ENCODE measurements at places on chromosomes 2 and 18.
A peak's percentile ranks its signal among the peaks of the same experiment; 100 is the strongest.

- DNase-seq = peak; percentile 82
These were observed 114.0 kb upstream of the RND3 start for GRCh38 chr2:150601280-150602038.

GRCh38 chr2:224220586-224221255, 181.2 kb downstream of the FAM124B start:
- peak; percentile 43 for DNase-seq

DNA sequence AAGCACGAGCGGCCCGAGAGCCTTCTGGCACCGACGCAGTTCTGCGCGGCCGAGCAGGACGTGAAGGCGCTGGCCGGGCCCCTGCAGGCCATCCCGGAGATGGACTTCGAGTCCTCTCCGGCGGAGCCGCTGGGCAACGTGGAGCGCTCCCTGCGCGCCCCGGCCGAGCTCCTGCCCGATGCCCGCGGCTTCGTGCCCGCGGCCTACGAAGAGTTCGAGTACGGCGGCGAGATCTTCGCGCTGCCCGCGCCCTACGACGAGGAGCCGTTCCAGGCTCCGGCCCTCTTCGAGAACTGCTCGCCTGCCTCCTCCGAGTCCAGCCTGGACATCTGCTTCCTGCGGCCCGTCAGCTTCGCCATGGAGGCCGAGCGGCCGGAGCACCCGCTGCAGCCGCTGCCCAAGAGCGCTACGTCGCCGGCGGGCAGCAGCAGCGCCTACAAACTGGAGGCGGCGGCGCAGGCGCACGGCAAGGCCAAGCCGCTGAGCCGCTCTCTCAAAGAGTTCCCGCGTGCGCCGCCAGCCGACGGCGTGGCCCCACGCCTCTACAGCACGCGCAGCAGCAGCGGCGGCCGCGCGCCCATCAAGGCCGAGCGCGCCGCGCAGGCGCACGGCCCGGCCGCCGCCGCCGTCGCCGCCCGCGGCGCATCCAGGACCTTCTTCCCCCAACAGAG, 70.4 kb downstream of the ARHGEF33 start:
- DNase-seq = peak; percentile 37

- DNase-seq = peak; percentile 91
These were observed 4.6 kb downstream of the SP140 start for GRCh38 chr2:230230087-230230486.

DNA sequence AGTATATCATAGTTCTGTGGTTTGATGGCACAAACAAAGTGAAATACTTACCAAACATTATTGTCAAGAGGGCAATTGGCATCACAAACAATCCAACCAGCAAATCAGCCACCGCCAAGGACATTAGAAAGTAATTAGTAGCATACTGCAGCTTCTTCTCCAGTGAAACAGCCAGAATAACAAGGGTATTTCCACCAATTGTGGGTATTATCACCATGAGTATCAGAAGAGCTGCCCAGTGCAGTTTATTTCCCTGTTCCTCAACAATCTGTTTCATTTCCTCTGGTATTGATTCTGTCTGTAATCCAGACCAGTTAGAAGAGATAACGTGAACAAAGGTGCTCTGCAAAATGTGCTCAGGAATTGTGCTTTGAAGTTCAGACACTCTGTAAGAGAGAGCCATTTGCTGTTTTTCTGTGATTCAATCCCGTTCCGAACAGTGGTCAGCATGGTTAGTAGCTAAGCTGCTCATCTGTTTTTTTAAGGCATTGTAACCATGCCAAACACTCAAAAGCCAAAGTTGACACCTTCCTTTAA, 1.4 kb downstream of the HTR2B start:
- DNase-seq = no peak

DNA sequence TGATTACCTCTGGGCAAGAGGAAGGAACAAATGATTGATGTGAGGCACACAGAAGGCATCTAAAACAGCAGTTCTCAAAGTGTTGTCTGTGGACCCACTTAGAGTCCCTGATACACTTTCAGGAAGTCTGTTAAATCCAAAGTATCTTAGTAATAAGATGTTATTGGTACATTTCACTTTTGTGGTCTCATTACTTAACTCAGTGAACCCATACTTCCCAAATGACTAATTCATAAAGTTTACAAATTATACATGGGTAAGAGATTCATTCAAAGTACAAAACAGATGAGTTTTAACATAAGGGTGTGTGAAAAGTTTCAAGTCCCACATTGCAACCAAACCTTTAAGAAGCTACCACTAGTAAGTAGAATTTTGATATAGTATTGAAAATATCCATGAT, 440.5 kb downstream of the NUP35 start:
- DNase-seq = peak; percentile 93

DNA sequence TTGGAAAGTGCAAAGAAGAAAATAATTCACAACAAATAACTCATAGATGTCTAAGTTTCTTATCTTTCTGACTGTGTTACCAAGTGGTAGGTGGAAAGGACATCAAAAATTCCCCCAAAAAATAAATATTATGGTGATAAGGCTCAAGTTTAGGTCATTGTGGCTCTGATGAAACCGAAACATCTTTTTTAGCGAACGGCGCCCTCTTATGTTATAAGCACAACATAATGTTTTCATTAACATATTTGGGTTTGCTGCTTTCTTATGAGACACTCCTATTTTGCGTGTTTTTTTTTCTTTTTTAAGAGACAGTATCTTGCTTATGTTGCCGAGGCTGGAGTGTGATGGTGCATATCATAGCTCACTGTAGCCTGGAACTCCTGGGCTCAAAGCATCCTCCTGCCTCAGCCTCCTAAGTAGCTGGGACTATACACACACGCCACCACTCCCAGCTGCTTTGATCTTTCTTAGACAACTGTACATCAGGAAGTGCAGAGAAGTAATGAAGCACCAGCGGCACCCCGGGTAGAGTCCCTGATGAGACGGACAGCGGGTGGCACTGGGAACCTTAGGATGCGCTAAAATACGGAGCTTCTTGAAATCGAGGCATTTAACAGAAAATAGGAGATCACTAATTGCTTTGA, 38.5 kb upstream of the SLC35G4 start:
- DNase-seq = peak; percentile 25

DNA sequence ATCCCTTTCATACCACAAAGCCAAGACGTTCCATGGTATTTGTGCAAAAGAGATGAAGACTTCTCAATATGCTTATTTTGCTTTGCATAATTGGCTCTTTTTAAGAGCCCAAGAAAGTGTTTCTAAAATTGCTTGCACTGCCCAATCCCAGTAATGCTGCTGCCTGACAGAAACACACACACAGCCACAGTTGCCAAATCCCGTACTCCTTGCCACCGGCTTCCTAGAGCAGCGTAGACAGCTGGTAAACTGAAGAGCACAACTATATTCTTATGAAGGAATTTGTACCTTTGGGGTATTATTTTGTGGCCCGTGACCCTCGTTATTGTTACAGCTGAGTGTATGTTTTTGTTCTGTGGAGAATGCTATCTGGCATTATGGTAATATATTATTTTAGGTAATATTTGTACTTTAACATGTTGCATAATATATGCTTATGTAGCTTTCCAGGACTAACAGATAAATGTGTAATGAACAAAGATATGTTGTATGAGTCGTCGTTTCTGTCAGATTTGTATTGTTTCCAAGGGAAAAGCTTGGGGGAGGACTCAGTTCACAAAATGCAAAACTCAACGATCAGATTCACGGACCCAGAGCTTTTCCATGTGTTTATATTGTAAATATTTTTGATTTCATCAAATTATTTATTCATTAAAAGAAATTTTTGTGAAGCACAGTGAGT, 202.9 kb upstream of the RAB12 start:
- peak; percentile 17 for DNase-seq

- no peak for DNase-seq
These were observed 11.1 kb downstream of the DHRS9 start for GRCh38 chr2:169080250-169081069.

GRCh38 chr2:36859366-36859792, 107.0 kb downstream of the STRN start:
- no peak for DNase-seq

DNA sequence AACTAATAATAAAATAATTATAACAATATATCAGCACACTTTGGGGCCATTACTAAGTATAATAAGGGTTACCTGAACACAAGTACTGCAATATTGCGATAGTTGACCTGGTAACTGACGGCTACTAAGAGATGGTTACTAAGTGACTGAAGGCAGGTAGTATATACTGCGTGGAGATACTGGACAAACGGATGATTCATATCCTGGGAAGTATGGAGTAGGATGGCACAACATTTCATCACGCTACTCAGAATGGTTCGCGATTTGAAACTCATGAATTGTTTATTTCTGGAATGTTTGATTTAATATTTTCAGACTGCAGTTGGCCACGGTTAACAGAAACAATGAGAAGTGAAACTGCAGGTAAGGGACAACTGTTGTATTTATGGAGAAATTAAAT, 39.5 kb upstream of the FLACC1 start:
- DNase-seq = no peak

DNA sequence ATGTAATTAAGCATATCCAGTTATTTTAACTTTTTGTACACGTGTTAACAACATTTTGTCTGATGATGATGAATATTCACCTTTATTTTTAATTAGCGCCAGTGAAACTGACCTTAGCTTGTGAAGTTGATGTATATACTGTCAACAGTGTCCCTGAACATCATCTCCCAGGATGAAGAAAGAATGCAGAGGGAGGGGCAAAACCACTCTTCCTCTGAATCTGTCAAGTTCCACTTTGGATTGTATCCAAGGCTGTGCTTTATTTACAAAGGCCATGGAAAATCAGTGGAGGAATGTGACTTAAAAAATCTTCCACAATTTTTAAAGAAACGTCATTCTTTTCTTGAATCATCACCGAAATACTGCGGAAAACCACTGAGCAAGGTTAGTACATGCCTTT, 4.5 kb upstream of the RMDN2 start:
- peak; percentile 27 for DNase-seq

GRCh38 chr2:146228020-146228393, 1616.8 kb upstream of the ACVR2A start:
- no peak for DNase-seq

GRCh38 chr2:200081236-200081635, 125.9 kb downstream of the MAIP1 start:
- DNase-seq = no peak

GRCh38 chr2:204437408-204437807, 107.9 kb upstream of the PARD3B start:
- DNase-seq = no peak

DNA sequence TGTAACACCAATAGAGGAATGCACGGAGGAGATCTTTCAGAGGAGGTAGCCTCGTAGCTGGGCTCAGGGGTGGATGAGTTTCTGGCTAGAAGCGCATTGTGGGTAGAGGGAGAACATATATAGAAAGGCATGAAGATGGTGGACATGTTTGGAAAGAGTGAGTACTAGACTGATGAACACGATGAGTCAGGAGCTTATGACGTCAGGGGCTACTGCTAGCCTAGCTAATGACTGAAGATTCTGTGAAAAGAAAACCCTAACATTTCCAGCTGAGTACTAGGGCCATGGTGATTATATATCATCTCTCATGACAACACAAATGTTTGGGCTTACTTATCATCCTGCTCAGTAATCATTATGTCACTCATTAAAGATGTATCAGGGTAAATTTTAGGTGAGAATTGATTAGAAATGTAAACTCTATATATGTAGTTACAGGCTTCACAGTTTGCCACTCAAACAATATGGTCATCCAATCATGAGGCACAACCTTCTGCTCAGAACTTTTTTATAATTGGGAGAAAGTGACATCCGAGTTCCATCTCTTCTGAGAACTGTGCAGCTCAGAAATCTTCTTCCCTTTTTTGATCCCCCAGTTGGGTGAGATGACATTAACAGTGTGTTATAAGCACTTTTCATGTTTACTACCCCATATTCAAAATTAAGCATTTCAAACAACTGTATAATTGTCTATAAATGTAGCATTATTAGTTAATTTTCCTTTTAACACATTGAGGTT, 22.2 kb upstream of the IL1RN start:
- DNase-seq = peak; percentile 67

DNA sequence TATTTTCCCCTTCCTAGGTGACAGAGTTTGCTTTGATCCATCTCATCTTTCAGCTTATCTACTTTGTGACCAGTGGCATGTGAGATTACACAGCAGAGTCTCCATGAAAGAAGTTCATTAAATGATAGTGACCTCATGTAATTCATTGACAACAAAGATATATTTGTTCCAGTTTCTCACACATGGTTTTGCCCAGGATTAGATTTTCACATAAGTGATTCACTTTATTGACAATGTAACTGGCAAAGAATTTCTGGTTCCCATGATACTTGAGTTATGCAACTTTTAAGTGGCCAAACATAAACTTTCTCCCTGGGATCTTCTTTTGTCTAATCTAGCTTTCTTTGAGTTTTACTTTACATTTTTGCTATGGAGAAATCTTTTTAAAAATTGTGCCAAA, 50.0 kb downstream of the MC4R start:
- DNase-seq = no peak

DNA sequence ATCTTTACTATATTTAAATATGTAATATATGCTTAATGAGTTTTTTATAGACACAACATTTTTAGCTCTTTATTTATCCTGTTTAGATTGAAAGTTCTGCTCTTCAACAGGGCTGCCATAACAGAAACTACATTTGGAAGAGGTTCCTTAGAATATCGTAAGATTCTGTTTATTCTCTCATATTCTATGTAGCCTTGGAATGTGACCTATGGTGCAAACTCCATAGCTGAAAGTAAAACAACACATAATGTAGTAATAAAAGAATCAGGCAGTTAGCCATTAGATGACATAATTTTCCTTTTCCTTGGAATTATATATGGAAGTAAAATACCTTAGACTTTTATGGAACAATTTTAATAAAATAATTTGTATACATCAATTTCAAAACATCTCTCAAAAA, 91.3 kb downstream of the ZNF804A start:
- DNase-seq = peak; percentile 31

DNA sequence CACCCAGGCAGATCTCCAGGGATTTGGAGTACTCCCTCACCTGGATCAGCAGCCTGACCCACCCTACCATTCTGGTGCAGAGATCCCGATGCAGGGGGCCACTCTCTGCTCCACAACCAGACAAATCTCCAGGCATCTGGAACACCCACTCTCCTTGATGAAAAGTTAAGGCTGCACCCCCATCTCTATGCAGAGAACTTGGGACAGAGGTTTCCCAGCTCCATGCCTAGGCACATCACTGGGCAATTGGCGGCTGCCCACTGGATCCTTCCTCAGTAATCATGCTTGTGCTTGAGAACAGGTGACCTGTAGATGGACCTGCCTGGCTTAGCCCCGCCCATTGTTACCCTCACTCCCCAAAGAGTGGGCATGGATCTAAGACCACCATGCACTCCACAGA, 624.9 kb downstream of the CBLN2 start:
- DNase-seq = no peak

- DNase-seq = no peak
These were observed 75.9 kb downstream of the TTN start for GRCh38 chr2:178731300-178731699.

Data from HCEC 1CT (cell line).